NCI-H2171 treated with DMSO at 0.1 percent for 48 hours (cell line): ENCODE measurements at places on chromosomes 12 and 14.

DNA sequence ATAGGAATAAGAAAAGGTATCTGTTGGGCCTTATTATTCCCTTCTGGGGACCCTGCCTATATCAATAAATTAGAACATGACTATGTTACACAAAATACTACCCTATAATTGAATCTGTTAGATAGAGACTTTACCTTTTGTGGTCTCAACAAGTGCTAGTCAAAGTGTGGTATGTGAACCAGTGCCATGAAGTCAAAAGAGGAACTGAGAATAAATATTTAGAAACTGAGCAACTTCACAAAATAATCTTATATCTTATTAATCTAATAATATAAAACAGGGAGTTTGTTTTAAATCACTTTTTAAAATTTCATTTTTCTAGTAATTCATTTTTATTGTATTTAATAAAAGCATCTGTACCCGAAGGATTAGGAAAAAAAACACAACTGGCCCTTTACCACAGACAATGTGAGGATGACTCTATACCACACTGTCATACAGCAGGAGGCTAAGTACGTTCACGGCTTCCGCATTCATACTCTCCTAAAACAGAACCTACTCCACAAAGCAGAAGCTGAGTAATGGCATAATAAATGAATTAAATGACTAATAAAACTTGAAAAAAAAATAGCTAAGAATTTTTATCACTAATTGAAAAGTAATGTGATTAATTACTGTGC, 42.1 kb downstream of the SEC23A start:
- no peak for DNase-seq

DNA sequence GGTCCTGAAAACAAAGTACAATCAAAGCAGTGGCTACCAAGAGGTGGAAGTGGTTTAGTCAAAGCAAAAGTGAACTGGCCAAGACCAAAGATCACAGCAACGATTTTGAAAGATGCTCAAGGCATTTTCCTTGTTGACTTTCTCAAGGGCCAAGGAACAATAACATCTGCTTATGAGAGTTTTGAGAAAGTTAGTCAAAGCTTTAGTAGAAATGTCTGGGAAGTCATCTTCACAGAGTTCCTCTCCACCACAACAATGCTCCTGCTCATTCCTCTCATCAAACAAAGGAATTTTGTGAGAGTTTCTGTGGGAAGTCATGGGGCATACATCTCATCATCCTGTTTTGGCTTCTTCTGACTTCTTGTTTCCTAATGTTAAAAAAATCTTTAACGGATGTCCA, 80.1 kb downstream of the PLEKHA5 start:
- DNase-seq, result no peak

GRCh38 chr12:56987551-56988053, 18.7 kb downstream of the ZBTB39 start:
- peak; percentile 73 for DNase-seq

DNA sequence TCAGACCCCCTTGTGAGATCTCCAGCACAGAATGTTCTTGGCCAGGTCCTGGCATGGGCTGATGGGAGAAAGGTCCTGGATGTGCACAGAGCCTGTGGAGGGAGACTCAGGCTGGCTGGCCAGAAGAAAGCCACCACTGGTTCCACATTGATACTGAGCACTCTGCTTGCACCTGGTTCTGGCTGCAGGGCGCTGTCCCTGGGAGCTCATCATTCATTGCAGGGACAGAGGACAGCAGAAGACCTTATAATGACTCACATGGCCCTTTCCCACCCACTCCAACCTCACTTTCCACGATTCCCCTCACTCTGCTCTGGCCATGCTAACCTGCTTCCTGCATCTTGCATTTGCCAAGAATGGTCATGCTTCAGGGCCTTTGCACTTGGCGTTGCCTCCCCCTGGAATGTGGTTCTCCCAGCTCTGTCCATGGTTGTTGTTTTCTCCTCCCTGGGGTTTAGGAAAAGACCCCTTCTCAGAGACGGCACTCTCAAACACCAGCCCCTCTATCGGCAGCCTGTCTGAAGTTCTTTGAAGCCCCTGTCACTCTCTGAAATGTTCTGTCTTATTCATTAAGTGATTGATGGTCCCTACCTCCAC, 10.3 kb downstream of the KRT7 start:
- DNase-seq, result no peak

DNA sequence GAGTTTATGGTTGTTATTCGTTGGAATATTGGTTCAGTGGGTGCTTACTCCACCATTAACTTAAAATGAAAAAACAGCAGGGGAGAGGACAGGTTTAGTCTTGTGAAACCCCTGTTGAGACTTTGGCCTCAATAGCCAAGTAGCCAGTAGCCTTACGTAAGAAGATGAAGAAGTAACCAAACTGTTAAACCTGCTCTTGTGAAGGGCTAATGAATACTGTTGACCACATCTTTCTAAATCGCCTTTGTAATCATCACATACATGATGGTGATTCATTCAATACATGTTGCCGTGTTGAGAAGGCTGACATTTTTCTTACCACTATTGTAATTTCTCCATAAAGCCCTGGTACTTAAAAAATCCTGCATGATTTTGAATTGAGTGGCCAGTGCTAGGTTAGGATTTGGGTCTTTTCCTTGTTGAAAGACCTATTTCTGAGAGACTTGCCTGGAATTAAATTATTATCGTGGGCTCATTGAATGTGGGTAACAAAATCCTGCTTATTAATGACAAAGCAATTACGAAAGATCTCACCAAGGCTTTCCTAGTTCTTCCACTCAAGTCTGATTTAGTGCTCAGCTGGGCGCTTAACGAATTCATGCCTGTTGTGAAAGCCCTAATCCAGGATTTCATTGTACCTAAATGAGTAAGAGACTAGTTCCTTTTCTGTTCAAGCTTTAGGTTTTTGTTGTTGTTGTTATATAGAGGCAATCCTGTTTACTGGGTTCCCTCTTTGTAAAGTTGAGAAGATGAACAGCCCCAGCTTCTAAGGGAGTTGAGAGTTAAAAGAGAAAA, 333.1 kb downstream of the FUT8 start:
- DNase-seq, result no peak

GRCh38 chr14:50599700-50600444, 39.9 kb downstream of the ATL1 start:
- peak; percentile 54 for DNase-seq

DNA sequence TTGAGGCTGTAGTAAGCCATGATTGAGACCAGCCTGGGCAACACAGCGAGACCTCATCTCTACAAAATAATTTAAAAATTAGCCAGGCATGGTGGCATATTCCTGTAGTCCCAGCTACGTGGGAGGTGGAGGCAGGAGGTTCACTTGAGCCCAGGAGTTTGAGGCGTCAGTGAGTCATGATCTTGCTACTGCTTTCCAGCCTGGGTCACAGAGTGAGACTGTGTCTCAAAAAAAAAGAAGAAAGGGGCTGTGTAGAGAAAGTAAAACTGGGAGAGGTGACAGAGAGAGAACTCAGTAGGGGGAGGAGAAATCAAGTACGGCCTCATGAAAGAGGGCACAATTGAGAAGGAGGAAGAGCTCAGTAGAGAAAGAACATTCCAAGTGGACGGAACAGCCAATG, 12.4 kb downstream of the TECPR2 start:
- DNase-seq, result no peak

- DNase-seq, result no peak
Observed at GRCh38 chr12:56040963-56041551, 661 bp upstream of the RPS26 start.

GRCh38 chr12:59119676-59120075, 199.4 kb upstream of the LRIG3 start:
- no peak for DNase-seq

GRCh38 chr12:264269-264668, 1.6 kb upstream of the SLC6A13 start:
- no peak for DNase-seq

- peak; percentile 69 for DNase-seq
Observed at GRCh38 chr14:100476012-100476822, 111.0 kb downstream of the BEGAIN start.

GRCh38 chr14:84080944-84081343, 1449.0 kb upstream of the FLRT2 start:
- no peak for DNase-seq

DNA sequence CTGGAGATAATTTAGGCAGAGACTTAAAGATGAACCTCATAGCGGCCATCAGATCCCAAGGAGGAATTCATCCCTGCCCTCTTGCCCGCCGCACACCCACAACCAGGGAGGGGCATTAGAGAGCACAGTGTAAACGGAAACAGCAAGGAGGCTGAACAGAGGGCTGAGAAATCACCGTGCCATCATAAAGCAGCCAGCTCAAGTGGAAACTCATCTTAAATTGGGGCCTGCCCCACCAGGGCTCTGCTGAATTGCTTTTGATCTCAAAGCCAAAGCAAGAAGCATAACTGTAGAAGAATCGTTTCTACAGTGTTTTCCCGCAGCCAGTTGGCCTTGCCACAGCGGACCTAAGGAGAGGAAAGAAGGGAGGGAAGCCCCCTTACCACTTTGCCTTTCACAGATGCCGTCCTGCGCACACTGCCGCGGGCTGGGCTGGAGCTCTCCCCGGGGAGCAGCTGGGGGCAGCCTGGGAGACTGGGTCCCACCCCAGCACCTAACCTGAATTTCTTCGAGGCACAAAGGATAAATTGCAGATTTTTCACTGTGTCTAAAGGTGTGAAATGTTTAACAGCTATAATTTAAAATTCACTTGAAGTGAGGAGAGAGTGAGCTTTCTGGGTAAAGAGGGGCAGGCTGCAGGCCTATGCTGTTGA, 51.8 kb upstream of the MMP17 start:
- no peak for DNase-seq

DNA sequence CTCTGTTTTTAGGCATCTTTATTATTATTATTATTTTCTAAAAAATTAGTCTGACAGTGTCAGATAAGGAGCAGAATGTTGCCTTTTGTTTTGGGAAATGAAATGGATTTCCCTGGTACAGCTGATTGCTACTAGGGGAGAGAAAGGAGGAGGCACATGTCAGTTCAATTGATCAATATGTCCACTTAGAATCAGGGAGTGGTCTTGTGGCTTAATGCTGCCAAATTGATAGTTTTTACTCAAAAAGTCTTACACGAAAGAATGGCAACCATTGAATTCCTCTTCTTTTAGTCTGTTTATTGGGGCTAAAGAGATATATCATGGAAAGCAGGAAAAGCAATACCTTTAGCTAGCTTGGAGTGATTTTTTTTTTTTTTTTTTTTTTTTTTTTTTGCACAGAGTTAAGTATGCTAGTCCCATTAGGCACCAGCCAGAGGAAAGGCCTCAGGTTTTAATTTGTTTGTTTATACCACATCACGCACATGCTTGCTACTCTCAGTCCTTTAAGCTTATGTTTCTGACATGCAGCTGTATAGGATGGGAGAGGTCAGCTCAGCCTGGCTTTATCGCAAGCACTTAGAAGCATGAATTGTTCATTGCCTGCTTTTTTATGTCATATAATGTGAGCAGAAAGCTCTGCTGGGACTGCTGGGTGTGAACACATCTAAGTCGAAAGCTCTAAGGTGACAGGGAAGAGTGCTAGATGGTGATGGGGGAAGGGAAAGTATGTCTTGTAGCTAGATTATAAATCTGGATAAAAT, 1.4 kb downstream of the AKAP6 start:
- peak; percentile 34 for DNase-seq

GRCh38 chr12:103632554-103633216, 45.6 kb downstream of the STAB2 start:
- DNase-seq, result peak; percentile 40

DNA sequence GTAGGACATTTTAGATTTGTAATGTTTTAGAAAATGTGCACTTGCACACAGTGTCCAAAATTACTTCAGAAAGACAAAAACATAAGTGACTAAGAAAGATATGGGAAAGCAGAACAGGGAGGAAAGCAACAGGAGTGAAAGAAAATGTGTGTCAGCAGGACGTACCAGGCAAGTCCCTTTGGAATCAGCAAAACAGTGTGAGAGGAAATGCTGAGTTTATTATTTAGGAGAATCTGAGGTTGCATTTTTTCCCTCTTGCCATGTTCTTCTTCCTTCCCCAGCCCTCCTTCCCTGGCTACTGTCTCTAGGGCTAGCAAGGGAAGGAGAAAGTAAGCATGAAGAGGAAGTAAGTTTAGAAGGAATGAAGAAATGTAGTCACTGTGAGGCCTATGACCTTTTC, 67.7 kb upstream of the CD163 start:
- no peak for DNase-seq

DNA sequence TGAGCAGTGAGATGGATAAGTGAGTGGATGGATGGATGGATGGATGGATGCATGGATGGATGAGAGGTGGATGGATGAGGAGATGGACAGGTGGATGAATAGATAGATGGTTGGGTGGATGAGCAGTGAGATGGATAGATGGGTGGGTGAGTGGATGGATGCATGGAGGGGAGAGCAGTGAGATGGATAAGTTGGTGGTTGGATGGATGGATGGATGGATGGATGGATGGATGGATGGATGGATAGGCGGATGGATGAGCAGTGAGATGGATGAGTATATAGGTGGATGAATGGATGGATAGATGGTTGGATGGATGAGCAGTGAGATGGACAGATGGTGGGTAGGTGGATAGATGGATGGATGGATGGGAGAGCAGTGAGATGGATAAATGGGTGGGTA, 30.6 kb downstream of the LRRC74A start:
- DNase-seq, result no peak

- no peak for DNase-seq
Observed at GRCh38 chr14:55129428-55130195, 560 bp downstream of the LGALS3 start.

- DNase-seq, result peak; percentile 83
Observed at GRCh38 chr14:101707068-101707842, 54.3 kb upstream of the PPP2R5C start.

- DNase-seq, result no peak
Observed at GRCh38 chr14:102686196-102686801, 91.0 kb upstream of the TRAF3 start.

DNA sequence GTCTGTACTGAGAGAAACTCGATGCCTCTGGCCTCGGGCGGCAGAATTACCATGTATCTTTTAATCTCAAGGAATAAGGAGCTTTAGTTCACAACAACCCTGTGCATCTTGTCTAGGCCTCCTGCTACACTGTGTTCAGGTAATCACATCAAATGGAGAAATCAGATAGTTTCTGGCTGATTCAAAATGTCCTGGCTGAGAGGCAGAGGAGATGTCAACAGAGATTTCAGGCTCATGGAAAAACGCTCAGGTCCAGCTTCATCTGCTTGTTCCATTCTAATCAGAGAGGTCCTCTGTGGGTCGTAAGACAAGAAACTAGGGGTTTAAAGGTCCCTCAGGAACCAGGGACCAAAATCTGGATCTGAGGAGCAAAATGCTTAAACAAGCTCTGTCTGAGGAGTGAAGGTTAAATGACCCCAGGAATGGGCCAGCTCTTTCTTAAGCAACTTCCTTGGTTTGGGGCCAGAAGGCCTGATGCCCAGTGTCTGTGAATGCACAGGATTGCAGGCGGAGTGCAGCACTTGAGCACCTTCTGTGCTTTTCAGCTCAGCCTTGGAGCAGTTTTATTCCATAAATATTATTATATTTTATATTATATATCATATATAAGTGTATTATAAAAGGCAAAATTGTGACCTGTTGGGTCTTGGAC, 170.2 kb upstream of the PRICKLE1 start:
- DNase-seq, result no peak

GRCh38 chr12:65459545-65459944, 181.1 kb downstream of the MSRB3 start:
- no peak for DNase-seq

DNA sequence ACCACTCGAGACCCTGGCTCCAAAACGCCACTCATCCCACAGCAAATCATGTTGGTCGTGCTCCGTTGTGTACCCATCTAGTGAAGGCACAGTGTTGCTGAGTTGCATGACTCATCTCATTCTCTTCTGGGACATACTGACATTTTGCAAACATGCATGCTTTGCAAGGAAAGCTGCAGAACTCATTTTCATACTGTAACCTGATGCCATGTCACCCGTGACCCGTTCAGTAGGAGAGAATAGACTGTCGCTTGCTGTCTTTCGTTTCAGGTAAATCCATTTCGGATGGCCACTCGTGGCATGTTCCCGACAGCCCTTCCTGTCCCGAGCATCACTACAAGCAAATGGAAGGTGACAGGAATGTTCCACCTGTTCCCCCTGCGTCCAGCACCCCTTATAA, 78.2 kb downstream of the ESR2 start:
- DNase-seq, result no peak
